ENCODE measurements at places on chromosomes 11 and 22.

- DNase-seq: no peak
Observed at GRCh38 chr11:7437696-7438095, 47.6 kb upstream of the OLFML1 start.

GRCh38 chr11:119808407-119809185 is 79.6 kb upstream of the NECTIN1 start:
- no peak for DNase-seq

DNA sequence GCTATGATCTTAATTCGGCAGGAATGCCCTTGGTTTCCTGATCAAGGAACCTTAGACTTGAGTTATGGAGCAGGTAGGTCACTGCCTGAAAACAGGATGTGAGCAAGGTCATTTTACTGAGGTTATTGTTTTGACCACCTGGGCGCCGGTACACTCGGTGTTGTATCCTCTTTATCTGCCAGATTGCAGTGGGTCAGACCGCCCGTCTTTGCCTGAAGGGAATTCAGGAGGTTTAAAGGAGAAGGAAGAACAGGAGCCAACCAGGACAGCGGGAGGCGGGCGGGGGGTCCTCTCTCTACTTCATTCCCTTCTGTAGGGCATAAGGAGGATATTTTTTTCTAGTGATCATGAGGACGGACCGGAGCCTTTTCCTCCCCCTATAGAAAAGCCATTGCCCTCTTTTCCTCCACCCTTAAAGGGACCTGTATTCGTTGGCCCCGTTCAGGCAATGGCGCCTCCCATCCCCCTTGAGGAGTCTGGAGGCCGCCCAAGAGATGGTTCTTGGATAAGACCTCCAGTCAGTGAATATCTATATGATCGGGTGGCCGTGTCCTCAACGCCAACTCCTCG is 649 bp downstream of the MS4A15 start:
- DNase-seq: no peak

DNA sequence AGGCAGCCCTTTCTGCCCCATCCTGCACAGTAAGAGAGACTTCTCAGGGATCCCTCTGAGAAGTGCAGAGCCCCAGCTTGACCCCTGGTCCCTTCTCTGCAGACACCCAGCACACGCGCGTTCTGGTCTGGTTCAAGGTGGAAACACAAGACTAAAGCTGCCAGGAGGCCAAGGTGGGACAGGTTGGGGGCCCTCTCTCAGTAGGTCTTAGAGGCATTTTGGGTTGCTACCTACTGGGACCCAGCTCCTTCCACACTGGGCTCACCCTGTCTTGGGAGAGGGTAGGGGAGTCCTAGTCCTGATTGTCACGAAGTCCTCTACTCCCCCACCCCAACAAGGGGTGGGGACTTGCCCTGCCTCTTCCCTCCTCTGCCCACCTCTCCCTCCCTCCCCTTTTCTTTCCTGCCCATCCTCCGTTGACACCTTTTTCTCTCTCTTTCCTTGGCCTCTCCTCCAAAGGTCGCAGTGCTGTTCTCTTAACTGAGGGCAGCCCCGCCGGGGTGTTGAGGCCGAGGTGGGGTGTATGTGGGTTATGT is 763 bp upstream of the SOX10 start:
- DNase-seq: no peak

- DNase-seq: no peak
Observed at GRCh38 chr11:86374586-86374985, at the start of gene CCDC81. TSS of gene CCDC81 (plus strand) at chr11:86374887. CDS start at chr11:86375164, 277 bp downstream.

- DNase-seq: peak; percentile 42
Observed at GRCh38 chr22:35308480-35309021, 8.9 kb downstream of the TOM1 start.

DNA sequence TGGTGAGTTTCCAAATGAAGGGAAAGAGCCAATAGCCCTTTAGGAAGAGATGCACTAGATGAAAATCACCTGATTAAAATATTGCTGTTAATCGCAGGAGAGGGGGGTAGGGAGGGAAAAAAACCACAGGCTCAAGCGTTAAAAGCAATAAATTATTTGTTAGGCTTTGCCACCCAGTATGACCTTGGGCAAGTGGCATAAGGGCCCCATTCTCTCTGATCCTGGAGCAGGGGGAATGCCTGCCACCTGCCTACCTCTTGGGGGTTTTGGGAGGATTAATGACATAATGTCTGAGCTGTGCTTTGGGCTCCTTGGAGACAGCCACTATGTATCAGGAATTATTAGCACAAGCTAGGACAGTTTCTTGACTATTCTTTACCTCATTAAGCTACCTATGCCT is 80.0 kb downstream of the ZNRF3 start:
- DNase-seq: no peak

- no peak for DNase-seq
Observed at GRCh38 chr11:66674964-66675602, 2.6 kb downstream of the RBM4B start.

GRCh38 chr22:36239150-36239400 is 252 bp downstream of the APOL2 start:
- no peak for DNase-seq

DNA sequence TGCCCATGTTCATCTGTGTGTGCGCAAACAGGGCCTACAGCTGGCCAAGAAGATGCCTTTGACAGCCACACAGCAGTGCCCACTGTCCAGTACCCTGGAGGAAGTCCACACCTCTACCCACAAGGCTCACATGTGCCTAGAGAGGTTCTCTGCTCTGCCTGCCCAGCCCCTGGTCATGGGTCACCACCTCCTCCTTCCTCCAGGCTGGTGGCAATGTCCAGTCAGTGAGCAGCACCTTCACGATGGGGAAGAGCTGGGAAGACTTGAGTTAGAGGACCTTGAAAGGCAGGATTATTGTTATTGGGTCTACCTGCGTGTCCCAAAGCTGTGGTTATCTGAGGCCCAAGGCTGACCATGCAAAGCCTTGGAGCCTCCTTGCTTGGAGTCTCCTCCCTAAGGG is 28.4 kb upstream of the TTC12 start:
- no peak for DNase-seq

DNA sequence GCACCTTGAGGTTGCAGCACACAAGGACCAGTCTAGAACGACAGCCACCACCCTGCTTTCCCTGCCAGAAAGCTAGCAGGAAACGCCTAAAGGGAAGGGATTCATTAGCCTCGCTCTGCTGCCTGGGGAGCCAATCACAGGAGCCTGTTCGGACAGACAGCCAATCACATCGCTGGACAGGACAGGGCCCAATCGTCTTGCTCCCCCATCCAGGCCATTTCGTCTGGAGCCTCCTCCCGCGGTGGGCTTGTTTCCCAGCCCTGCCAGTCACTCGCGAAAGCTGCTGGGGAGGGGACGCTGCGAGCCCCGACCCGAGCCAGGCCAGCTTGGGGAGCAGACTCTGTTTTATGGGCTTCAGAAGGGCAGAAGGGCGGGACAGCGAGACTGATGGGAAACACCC is 79.8 kb upstream of the NCAM1 start:
- no peak for DNase-seq

- DNase-seq: no peak
Observed at GRCh38 chr22:43479301-43479950, 67.6 kb downstream of the MPPED1 start.

DNA sequence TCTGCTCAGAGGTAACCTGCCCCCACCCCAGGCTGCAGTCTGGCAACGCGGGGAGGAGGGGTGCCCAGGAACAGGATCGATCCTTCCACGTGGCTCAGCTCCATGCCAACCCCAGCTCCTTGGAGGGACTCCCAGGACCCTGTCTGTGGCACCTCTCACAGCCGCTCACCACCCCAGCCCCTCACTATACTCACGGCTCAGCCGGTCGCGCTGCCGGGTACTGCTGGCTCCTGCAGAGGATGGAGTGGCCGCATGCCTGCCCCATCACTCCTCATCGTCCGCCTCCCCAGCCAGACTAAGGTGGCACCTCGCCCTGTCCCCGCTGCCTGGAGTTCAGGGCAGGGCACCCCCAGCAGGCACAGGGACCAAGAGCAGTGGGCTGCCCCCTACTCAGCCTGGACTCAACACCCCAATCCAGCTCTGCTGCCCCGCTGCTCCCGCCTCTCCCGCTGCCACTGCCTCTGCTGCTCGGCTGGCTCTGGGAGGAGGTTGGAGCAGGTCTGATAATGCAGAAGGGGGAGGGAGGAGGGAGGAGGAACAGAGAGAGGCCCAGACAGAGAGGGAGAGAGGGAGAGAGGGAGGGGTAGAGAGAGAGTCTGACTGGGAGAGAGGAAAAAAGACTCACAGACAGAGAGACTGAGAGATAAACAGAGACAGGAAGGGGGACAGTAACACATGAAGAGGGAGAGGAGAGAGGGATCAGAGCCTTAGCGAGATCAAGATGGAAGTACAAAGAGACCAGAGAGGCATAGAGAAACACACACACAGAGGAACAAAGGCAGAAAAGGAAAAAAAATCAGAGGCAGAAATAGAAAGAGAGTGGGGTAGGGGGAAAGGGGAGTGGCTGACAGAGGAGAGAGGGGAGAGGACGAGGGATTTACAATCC is at the start of gene PDE2A:
PDE2A (minus strand) TSS at position 480 of the 886 bp plus-strand sequence; CDS start at position 265, 215 bp downstream.
- DNase-seq: no peak

- no peak for DNase-seq
Observed at GRCh38 chr22:23150762-23151161, 5.5 kb downstream of the RAB36 start.

DNA sequence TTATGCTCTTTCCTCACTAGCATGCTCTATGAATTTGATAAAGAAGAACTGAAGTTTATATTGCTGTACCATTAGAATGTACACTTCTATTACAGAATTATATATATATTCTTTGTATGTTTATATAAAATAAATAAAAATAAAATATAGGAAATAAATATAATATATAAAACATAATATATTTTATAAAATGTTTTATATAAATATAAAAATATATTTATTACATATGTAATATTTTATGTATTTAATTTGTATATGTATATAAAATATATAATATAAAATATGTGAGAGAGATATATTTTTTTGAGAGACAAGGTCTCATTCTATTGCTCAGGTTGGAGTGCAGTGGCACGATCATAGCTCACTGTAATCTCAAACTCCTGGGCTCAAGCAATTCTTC is 18.3 kb upstream of the RTCB start:
- DNase-seq: no peak

GRCh38 chr11:11186249-11186648 is 166.8 kb downstream of the CSNK2A3 start:
- no peak for DNase-seq

DNA sequence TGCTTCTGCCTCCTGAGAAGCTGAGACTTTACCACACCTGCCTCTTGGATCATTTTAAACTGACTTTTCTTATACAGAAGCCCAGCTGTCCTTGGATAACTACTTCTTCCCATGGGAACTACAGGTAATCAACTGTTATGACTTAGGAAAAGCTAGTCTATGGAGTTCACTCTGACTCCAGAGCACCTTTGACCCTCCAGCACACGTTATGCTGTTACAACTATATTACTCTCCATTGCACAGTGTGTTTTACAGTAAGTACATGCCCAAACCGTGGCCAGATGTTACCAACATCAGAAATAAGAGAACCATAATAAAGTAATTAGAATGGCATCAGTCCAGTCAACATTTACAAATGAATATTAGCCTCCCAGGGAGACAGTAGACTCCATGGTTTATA is 21.3 kb upstream of the TSG101 start:
- DNase-seq: no peak

DNA sequence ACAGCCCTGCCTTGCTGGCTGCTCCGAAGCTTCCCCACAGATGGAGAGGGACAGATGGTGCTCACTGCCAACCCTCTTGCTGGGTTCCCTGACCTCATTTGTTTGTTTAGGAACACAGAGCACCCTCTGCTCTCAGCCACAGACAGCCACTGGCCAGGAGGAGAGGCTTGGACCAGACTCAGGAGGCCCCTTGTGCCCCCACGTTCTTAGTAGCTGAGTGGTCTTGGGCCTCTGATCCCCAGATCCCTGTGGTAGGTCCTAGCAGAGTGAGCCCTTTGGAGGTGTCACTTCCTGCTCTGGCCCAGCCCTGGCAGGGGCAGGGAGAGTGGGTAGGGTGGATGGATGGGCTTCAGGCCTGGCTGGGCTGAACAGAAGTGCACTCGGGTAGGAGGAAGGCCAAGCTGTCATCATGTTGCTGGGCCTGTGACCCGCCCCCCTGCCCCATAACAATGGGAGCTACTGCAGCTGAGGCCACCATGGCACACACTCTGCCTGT is 84.0 kb downstream of the DHCR7 start:
- DNase-seq: no peak

- no peak for DNase-seq
Observed at GRCh38 chr22:33756508-33756949, 163.7 kb downstream of the LARGE1 start.

GRCh38 chr11:38795027-38795426 is 2197.0 kb upstream of the RAG2 start:
- no peak for DNase-seq

DNA sequence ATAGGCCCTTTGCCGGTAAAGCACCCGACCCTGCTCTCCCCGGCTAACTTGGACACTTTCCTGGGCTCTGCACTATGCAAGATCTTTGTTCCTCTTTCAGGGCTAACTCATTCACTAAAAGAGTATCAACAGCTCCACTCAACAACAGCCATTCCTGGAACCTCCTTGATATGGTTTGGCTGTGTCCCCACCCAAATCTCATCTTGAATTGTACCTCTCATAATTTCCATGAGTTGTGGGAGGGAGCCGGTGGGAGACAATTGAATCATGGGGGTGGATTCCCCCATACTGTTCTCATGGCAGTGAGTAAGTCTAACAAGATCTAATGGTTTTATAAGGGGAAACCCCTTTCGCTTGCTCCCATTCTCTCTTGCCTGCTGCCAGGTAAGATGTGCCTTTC is 330.0 kb downstream of the TENM4 start:
- no peak for DNase-seq

GRCh38 chr22:24687322-24687721 is 84.3 kb downstream of the GGT1 start:
- DNase-seq: no peak

- DNase-seq: peak; percentile 54
Observed at GRCh38 chr11:34791780-34792542, 124.2 kb downstream of the APIP start.

- no peak for DNase-seq
Observed at GRCh38 chr11:27995083-27995482, 112.9 kb downstream of the KIF18A start.

DNA sequence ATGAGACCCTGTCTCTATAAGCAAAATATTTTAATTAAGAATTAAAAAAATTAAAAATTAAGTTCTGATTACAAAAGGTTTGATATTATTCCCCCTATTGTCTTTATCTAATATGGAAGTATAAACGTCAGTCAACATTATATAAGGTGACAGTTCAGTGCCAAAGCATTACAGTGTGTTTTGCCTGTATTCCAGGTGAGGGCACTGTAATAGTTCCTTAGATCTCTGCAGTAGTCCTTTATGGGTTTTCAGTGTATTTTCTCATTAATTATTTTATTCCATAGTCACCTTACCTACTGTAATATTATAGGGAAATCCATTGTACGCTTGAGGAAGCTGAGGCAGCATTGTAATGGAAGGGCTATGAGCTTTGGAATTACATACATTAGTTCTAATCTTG is 33.0 kb downstream of the FAR1 start:
- DNase-seq: no peak

DNA sequence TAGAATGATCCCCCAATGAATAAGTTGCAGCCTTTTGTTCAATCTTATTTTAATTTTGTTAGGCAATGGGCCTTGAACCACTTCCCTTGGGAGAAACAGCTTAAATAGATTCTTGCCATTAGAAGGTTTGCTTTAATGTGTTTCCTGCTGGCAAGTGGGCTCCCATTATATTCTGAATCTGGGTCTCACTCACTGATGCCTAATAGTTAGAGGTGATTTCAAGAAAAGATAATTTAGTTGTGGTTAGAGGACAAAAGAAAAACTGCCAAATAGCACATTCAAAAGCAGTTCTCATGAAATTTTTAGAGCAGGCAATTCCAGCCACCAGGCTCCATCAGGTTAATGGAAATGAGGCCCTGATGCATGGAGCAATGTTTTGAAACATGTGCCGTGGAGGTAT is 362.6 kb upstream of the CHORDC1 start:
- DNase-seq: no peak

GRCh38 chr11:76603202-76603601 is 67.3 kb downstream of the LRRC32 start:
- no peak for DNase-seq
